GM20000 (cell line): ENCODE measurements at places on chromosomes 6 and 20.

GRCh38 chr20:63309261-63310071, 16.5 kb downstream of the COL20A1 start:
- peak; percentile 77 for DNase-seq

- DNase-seq: no peak
These were observed 125.8 kb downstream of the VEGFA start for GRCh38 chr6:43895656-43896328.

DNA sequence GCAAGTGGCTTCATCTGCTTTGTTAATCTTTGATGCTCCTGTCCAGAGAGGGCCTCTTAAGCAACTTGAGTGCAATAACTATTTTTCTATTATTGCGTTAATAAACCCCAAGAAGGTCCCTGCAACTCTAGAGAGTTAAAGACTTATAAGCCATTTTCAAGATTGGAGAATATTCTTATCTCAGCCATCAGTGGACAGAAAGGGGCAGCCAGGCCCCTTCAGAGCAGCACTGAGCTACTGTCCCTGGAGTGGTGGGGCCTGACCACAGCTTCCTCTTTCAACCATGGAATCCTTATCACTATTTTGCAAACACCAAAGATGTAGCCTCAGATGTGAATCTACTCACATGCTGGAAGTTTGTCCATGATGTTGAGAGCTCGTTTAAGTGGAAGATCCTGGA, 2.8 kb upstream of the MAS1L start:
- DNase-seq: no peak

DNA sequence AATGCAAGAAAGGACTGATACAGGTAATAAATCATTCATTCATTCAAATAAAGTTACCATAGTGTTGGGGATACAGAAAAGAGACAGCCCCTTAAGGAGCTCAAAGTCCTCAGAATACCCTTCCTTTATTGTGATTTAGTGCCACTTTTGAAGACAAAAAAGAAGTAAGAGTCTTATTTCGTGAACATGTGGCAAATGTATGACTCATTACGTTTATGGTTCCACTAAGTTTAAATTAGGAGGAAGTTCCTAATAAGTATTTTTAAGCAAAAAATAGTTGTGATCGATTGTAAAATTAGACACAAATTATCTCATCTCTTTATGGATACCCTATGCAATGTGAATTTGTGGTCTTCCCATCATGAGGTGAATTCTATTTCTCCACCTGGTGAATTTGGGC, 38.5 kb upstream of the GCLC start:
- DNase-seq: no peak

- no peak for DNase-seq
These were observed 418.5 kb upstream of the JARID2 start for GRCh38 chr6:14827354-14827753.

DNA sequence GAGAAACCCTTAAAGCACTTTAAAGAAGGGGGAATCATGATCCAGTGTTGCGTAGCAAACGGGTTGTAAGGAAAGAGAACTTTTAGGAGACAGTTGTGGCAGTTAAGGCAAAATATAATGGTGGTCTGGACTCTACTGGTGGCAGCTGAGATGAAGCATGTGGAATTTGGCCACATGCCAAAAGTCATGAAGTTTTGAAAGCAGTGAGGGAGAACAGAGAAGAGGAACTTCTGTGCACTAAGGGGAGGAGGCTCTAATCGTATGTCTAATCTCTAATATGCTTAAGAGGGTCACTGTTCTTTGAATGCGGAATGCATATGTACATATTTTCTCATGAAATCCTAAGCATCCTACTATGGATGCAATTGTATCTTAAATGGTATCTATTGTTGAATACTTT, 91.5 kb downstream of the RIMS1 start:
- DNase-seq: no peak

GRCh38 chr20:37898233-37899104, 4.5 kb upstream of the VSTM2L start:
- no peak for DNase-seq

DNA sequence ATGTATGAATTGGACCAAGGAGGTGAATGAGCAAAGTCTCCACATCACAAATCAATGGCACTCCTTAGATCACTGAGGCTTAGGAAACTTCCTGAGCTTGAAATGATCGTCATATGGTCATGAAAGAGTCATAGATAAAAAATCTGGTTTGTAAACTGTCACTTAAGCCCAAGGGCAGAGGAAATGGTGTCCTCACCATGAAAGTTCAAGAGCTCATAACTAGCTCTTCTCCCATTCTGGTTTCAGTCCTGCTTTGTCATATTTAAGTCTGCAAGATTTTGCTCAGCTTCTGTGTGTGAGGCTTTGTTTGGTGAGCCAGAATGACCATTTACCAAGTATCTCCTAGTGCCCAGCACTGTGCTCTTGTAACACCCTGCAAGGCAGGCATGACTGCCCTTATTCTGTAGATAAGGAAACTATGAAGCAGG, 60.5 kb downstream of the GJA10 start:
- DNase-seq: no peak

GRCh38 chr20:58891718-58892140, 39.2 kb downstream of the GNAS start:
- peak; percentile 60 for DNase-seq
